AG09309 (cell line): ENCODE measurements at places on chromosomes 2 and 18.

- no peak for DNase-seq
Measured at GRCh38 chr2:96887493-96888012, 17.7 kb upstream of the SEMA4C start.

DNA sequence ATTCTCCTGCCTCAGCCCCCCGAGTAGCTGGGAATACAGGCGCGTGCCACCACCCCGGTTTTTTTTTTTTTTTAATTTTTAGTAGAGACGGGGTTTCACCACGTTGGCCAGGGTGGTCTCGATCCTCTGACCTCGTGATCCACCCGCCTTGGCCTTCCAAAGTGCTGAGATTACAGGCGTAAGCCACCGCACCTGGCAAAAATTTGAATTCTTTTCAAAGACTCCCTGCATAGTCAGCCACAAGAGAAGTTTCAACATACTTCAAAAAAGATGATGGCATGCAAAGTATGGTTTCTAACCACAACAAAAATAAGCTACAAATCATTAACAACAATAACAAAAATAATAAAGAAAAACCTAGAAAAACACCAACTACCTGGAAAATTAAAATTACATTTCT lies 22.0 kb downstream of the HYCC2 start:
- no peak for DNase-seq

DNA sequence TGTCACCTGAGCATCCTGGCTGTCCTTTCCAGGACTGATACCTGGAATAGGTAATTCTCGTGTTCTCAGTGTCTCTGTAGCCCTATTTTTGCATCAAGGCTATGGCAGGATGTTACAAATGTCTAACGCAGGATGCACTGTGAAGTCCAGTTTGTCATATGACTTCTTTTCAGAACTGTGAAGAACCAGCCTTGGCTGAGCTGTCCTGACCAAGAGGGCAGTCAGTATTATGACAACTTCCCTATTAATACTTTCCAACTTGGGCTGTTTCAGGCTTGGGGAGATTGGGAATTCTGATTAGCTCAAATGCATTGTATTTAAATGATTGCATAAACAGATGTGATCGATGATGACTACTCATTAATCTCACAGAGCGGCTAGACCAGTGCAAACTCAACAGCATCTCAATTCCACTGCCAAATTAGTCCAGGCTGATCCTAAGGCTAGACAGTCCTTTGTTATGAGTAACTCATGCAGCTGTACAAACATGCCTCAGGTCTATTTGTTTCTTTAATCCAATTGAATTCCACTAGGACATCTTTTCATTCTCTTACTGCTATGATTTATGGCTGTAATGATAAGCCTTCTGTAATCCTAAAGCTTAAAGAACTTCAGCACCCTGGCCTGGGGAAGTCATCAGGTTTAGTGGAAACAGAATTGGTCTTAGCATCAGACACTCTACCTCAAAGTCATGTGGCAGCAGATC lies 331.6 kb downstream of the KCNS3 start:
- DNase-seq, result peak; percentile 33

DNA sequence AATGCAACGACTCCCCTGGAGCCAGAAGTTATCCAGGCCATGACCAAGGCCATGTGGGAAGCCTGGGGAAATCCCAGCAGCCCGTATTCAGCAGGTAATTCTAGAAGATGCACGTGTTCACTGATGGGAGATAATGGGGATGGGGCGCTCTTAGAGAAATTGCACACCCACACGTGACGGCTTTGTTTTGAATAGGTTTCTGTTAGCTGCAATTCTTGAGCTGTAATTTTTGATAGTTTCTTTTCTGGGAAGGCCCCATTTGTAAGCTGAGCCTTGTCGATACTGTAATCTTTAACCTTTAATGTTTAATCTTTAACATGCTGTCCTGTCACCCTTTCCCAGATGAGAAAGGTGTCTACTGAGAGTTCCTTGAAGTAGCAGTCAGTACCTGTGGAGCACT lies 3.6 kb downstream of the SCLY start:
- no peak for DNase-seq

DNA sequence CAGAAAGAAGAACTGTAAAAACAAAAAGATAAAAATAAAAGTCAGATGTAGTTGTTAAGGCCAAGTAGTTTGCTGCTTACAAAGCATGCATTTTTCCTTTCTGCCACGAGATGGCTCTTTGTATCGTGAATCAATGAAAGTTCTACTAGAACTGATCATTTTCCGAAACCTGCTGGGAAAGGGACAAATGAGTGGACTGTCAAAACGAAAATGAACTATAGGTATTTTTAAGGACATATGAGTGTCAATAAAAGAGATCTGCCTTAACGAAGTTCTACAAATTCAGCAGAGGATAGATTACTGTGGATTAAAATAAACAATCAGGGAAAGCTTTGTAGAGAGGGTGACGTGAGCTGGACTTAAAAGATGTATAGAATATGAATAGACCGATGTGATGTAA lies 15.0 kb upstream of the ELOA2 start:
- peak; percentile 33 for DNase-seq
